ENCODE measurements at places on chromosomes 7 and 10.

DNA sequence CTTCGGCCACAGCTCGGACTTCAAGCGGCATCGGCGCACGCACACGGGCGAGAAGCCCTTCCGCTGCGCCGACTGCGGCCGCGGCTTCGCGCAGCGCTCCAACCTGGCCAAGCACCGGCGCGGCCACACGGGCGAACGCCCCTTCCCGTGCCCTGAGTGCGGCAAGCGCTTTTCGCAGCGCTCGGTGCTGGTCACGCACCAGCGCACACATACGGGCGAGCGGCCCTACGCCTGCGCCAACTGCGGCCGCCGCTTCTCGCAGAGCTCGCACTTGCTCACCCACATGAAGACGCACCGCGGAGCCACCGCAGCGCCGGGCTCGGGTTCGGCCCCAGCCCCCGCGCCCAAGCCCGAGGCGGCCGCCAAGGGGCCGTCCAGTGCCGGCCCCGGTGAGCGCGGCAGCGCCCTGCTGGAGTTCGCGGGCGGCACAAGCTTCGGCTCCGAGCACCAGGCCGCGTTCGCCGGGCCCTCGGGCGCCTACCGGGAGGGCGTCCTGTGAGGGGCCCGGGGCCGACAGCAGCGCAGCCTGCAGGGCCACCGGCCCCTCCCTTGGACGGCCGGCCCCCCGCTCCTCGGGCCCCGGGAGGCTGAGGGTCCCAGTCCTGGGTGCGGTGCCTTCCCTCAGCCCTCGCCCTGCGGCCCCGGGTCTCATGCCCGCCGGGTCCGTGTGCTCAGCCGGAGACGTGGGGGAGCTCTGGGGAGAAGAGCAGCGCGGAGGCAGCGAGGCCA, 17.2 kb downstream of the ZNF316 start:
- DNase-seq: no peak

GRCh38 chr10:59550061-59550460, 159.6 kb downstream of the SLC16A9 start:
- no peak for DNase-seq

GRCh38 chr10:128877141-128877540, 589.9 kb upstream of the MGMT start:
- DNase-seq: no peak

- DNase-seq: no peak
Observed at GRCh38 chr7:91019686-91020385, 244.4 kb upstream of the FZD1 start.

GRCh38 chr7:21113609-21114415, 314.1 kb upstream of the SP4 start:
- DNase-seq: no peak

DNA sequence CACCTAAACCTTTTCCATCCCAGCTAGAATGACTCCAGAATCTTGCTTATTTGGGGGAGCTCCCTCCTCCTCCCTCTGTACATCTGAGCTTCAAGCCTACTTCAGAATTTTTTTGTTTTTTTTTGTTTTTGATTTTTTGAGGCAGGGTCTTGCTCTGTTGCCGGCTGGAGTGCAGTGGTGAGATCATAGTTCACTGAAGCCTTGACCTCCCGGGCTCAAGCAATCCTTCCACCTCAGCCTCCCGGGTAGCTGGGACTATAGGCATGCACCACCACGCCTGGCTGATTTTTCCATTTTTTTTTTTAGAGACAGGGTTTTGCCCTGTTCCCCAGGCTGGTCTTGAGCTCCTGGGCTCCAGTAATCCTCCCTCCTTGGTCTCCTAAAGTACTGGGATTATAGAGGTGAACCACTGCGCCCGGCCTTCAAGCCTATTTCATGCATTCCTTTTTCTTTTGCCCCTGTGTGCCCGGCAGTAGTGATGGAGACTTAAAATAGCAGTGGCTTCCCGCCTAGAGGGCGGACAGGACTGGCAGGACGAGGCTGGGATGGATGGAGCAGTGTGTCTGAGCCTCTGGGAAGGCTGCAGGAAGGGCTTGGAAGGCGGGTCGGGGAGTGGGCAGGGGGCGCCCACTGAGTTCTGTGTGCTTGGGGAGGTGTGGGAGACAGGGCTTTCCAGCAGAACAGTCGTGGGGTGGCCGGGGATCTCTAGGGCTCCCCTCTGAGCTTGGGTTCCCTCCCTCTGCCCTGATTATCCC, 8.8 kb downstream of the CUX1 start:
- no peak for DNase-seq

- DNase-seq: no peak
Observed at GRCh38 chr7:4607311-4607729, 74.8 kb upstream of the FOXK1 start.

- no peak for DNase-seq
Observed at GRCh38 chr7:109745677-109746410, 1176.2 kb downstream of the DNAJB9 start.

GRCh38 chr7:39540320-39540719, 25.9 kb upstream of the YAE1 start:
- no peak for DNase-seq

DNA sequence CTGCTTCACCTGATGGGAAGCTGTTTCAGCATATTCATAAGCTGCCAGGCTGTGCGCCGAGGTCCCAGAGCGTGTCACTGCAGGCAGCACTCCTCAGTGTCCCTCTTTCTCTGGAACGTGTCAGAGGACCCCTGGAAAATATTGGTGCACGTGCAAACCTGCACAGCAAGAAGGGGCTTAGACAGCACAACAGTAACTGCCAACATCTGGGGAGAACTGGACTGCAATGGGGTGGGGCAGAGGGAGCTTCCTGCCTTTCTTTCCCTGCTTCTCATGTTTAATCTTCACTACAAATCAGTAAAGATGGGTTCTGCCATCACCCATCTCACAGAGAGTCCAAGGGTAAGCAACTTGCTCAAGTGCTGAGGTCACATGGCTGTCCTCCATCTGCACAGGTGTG, 86.5 kb upstream of the GPR26 start:
- DNase-seq: no peak

GRCh38 chr7:130971297-130971696, 237.3 kb upstream of the KLF14 start:
- no peak for DNase-seq

All from umbilical cord (tissue), 2 donors.